Tibial nerve (tissue), 4 donors: ENCODE measurements at places on chromosomes 4 and X. TPM values are rescaled to one million over a fixed set of nuclear protein-coding genes. Genes with fewer than 3 reads are reported as not detected.

DNA sequence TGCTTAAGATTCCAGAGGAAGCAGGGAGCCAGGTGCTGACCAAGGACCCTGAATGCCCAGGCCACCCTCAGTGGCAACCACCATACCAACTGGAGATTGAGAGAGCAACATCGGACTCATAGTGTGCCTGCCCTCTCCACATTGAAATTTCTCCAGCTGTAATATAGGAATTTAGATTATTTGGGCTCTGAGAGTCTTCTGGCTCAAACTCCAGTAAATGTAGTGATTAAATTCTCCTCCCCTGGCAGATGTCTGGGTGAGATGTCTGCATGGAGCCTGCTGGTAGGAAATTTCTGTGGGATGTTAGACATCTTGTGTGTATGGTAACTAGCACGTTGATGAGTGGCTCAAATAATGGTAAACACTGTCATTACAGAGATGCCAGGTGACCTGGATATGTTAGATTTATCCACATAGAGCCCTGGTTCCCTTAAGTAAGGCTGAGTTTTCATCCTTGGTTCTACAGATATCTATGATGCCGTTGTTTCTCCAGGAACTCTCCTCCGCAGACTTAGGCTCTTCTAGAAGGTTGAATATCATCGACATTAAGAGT, 70.6 kb downstream of the CLNK start:
- no peak for DNase-seq

DNA sequence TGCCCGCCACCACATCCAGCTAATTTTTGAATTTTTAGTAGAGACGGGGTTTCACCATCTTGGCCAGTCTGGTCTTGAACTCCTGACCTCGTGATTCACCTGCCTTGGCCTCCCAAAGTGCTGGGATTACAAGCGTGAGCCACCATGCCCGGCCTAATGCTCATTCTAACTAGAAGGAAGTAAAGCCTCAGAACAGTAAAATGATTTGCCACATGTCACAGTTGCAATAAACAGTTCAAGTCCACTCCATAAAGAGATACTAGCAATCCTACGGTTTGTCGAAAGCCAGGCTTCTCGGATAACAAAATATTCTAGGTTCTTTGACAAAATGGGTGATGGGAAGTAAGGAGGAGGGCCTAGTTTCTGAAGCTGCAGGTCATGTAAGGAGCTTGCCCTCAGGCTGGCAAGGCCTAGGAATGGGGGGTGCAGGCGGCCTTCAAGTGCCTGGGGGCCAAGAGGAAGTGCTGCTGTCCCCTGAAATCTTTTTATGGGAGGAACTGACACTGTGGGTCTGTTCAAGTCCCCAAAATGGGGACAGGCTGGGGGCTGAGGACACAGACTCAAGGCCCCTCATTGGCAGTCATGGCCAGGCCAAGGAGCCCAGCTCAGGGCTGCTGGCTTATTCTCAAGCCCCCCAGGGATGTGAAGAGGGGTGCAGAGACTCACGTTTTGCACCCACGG, 31.8 kb upstream of the ACSL1 start:
- no peak for DNase-seq

- DNase-seq = no peak
Measured at GRCh38 chr4:148025981-148026380, 294.1 kb downstream of the ARHGAP10 start.

DNA sequence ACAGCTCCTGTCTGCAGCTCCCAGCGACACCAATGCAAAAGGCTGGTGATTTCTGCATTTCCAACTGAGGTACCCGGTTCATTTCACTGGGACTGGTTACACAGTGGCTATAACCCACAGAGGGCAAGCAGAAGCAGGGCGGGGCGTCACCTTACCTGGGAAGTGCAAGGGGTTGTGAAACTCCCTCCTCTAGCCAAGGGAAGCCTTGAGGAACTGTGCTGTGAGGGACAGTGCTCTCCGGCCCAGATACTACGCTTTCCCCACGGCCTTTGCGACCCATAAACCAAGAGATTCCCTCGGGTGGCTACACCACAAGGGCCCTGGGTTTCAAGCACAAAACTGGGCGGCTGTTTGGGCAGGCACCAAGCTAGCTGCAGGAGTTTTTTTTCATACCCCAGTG, 218.9 kb downstream of the PPP3CA start:
- DNase-seq = no peak

Gene TBX22
- not detected for total RNA-seq

GRCh38 chrX:24268786-24269185, 45.1 kb downstream of the SUPT20HL2 start:
- no peak for DNase-seq

Gene RAB39B
- total RNA-seq = 0.22 TPM

Gene RHOH
- total RNA-seq = 0.30 TPM

Gene MAEA
- total RNA-seq = 66.2 TPM
